Caco-2 (cell line): ENCODE measurements at places on chromosomes 5 and 9. TPM values are rescaled to one million over a fixed set of nuclear protein-coding genes. Genes with fewer than 3 reads are reported as not detected.

TTC33 gene
- 8.6 and 10.4 TPM in 2 replicates for total RNA-seq

GRCh38 chr5:44178414-44178813, 210.8 kb downstream of the FGF10 start:
- H3K4me3 ChIP-seq = no peak overlapping the region
- DNase-seq = no peak
- no peaks in the 10 kb centered on the region for H3K4me1 ChIP-seq
- H3K36me3 ChIP-seq = no peaks in the 10 kb centered on the region

- no peak overlapping the region for H3K27ac ChIP-seq
- no peaks in the 10 kb centered on the region for H3K4me1 ChIP-seq
- DNase-seq = no peak
- H3K36me3 ChIP-seq = no peaks in the 10 kb centered on the region
- H3K4me3 ChIP-seq = no peak overlapping the region
These were observed 257.9 kb downstream of the SGCD start for GRCh38 chr5:156584871-156585270.

- no peak overlapping the region for H3K27ac ChIP-seq
- H3K36me3 ChIP-seq = no peaks in the 10 kb centered on the region
- no peak overlapping the region for H3K4me3 ChIP-seq
- no peak for DNase-seq
- no peaks in the 10 kb centered on the region for H3K27me3 ChIP-seq
- peaks cover 12% of the 10 kb centered on the region for H3K4me1 ChIP-seq
These were observed 13.7 kb upstream of the FAM120AOS start for GRCh38 chr9:93467062-93467416.
